Immature natural killer cell (primary cell): ENCODE measurements at places on chromosomes 2 and 18.

DNA sequence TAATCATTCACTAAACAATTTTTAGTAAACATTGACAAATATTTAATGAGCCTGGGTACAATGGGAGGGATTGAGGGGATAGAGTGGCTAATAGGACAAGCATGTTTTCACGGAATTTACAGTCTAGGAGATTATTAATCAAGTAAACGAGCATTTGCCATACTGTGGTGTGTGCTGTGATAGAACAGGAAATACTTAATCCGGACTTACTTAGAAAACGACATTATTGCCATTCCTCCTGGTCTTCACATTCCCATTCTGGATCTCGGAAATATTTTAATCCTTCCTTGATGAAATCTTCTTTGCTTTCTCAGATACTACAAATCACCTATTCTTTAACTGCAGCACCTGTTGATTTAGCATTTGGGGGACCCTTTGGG lies 905 bp downstream of the TTLL4 start:
- no peak for DNase-seq
- H3K36me3 ChIP-seq, result peaks cover 4% of the 10 kb centered on the region
- peak overlapping the region; percentile 95 for H3K27ac ChIP-seq
- H3K27me3 ChIP-seq, result peaks cover 8% of the 10 kb centered on the region
- peaks cover 16% of the 10 kb centered on the region for H3K4me1 ChIP-seq
- H3K4me3 ChIP-seq, result peak overlapping the region; percentile 99

DNA sequence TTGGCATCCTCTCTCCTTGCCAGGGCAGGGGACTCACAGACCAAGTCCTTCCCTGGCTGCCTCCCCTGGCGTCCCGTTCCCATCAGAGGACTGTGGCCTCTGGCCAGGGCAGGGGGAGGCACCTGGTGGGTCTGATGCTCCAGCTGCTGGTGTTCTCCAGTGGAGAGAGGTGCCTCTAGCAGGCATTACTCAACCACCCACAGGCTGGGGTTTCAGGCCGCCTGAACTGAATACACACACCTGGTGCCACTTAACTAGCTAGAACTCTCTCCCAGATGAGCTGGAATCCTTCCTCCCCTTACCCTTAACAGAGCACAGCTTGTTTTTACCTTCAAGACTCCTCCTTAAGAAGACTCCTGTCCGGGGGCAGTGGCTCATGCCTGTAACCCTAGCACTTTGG lies 37.7 kb upstream of the CNGA3 start:
- H3K27me3 ChIP-seq, result no peaks in the 10 kb centered on the region
- H3K36me3 ChIP-seq, result no peaks in the 10 kb centered on the region
- no peak overlapping the region for H3K4me3 ChIP-seq
- H3K4me1 ChIP-seq, result no peaks in the 10 kb centered on the region
- DNase-seq, result no peak

GRCh38 chr2:41595240-41595639 lies 452.6 kb upstream of the PKDCC start:
- H3K4me1 ChIP-seq, result no peaks in the 10 kb centered on the region
- H3K27me3 ChIP-seq, result no peaks in the 10 kb centered on the region
- H3K27ac ChIP-seq, result no peak overlapping the region
- no peak overlapping the region for H3K4me3 ChIP-seq

DNA sequence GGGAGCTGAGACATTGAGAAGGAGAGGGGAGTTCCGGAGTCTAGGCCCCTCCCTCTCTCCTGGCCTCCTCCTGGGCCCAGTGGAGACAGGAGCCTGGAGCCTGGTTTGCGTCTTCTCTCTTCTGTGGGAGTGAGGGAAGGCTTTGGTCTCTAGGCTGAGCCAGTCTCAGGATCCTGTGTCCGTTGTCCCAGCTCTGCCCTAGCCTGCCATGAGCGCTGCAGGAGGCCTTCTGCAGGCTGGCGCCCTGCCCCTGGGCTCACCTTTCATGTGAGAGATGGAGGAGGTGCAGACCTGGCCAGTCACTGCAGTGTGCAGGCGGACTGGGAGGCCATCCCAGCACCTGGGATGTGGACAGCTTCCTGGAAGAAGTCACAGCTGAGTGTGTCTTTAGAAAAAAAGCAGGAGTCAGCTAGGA lies 8.7 kb downstream of the IMPA2 start:
- DNase-seq, result no peak
- H3K27me3 ChIP-seq, result no peaks in the 10 kb centered on the region
- no peak overlapping the region for H3K27ac ChIP-seq
- H3K4me1 ChIP-seq, result no peaks in the 10 kb centered on the region

DNA sequence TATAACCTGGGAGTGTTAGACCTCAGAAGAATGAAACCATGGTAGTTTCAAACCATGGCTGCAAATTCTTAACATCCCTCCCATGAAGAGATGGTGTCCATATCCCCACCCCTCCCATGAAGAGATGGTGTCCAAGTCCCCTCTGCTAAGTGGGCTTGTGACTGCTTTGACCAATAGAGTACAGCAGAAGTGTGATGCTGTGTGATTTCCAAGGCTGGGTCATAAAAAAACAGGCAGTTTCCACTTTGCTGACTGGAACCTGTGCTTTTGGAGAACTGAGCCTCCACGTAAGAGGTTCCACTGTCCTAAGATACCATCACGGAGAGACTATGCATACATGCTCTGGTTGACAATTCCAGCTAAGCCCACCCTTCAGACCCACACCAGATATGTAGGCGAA lies 65.5 kb downstream of the MRO start:
- H3K4me3 ChIP-seq, result no peak overlapping the region
- H3K4me1 ChIP-seq, result no peaks in the 10 kb centered on the region
- H3K27me3 ChIP-seq, result peaks cover 10% of the 10 kb centered on the region
- DNase-seq, result no peak
- H3K36me3 ChIP-seq, result no peaks in the 10 kb centered on the region

GRCh38 chr2:136178941-136179601 lies 61.1 kb upstream of the CXCR4 start:
- peak overlapping the region; percentile 55 for H3K27ac ChIP-seq
- peaks cover 7% of the 10 kb centered on the region for H3K27me3 ChIP-seq
- no peaks in the 10 kb centered on the region for H3K4me1 ChIP-seq
- H3K36me3 ChIP-seq, result no peaks in the 10 kb centered on the region

DNA sequence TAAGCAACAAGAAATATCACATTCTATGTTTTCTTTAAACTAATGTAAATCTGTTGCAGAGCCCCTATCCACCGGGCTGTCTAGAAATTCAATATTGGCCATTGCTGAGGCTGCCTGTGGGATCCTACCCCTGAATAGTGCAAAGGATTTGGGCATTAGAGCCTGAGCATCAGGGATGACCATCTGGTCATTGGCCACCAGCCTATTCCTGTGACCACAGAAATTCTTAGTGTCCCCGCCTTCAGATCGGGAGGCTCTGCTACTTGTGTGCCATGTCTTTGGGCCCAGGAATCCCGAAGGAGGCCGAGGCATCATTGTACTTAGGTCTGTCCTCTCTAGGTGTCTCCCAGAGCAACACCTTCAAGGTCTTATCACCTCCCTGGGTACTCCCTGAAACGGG lies 73.8 kb downstream of the HRH4 start:
- H3K27me3 ChIP-seq, result peaks cover 12% of the 10 kb centered on the region
- no peaks in the 10 kb centered on the region for H3K36me3 ChIP-seq
- peaks cover 5% of the 10 kb centered on the region for H3K4me1 ChIP-seq
- H3K27ac ChIP-seq, result no peak overlapping the region
- no peak for DNase-seq
- no peak overlapping the region for H3K4me3 ChIP-seq

- no peak for DNase-seq
- no peak overlapping the region for H3K4me3 ChIP-seq
- H3K27me3 ChIP-seq, result no peaks in the 10 kb centered on the region
- no peaks in the 10 kb centered on the region for H3K36me3 ChIP-seq
- peaks cover 11% of the 10 kb centered on the region for H3K4me1 ChIP-seq
These were observed 25.9 kb downstream of the TMSB10 start for GRCh38 chr2:84931384-84931821.

- no peak overlapping the region for H3K4me3 ChIP-seq
- DNase-seq, result no peak
- H3K36me3 ChIP-seq, result peaks cover 3% of the 10 kb centered on the region
These were observed 148.5 kb upstream of the GATA6 start for GRCh38 chr18:22020867-22021370.

DNA sequence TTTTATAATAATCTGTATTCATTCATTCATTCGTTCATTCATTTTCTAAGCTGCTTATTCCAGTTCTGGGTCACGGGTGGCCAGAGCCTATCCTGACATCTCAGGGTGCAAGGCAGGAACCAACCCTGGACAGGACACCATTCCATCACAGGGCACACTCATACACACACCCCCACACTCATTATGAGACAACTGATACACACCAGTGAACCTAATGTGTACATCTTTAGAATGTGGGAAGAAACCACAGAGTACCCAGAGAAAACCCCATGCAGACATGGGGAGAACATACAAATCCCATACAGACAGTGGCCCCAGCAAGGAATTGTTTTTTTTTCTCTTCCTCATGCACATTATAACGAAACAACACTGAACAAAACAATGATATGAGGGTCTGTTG lies 54.7 kb downstream of the RTN4 start:
- no peak overlapping the region for H3K4me3 ChIP-seq
- H3K36me3 ChIP-seq, result no peaks in the 10 kb centered on the region
- peaks cover 89% of the 10 kb centered on the region for H3K4me1 ChIP-seq
- H3K27ac ChIP-seq, result no peak overlapping the region
- peaks cover 1% of the 10 kb centered on the region for H3K27me3 ChIP-seq
